ENCODE measurements at places on chromosomes 12 and 14.

DNA sequence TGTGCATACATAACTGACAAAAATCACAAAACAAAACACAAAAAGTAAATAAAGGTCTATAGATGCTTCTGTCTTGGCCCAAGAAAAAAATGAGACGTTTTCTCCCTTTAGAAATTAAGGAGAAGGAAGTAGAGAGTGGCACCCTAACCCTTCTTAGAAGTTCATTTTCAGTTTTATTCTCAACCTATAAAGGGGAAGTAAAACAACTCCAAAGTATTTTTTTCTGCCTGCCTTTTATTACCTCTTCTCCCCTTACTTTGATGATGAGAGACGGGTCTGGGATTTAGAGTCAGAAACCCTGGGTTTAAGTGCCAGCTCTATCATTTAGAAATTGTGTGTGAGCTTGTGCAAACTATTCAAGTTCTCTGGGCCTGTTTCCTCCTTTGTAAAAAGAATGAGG, 2.8 kb downstream of the PRIM1 start:
- no peak for DNase-seq

- DNase-seq = no peak
Measured at GRCh38 chr12:19312637-19313036, 126.7 kb upstream of the AEBP2 start.

- DNase-seq = no peak
Measured at GRCh38 chr14:96079066-96079465, 39.9 kb downstream of the C14orf132 start.

DNA sequence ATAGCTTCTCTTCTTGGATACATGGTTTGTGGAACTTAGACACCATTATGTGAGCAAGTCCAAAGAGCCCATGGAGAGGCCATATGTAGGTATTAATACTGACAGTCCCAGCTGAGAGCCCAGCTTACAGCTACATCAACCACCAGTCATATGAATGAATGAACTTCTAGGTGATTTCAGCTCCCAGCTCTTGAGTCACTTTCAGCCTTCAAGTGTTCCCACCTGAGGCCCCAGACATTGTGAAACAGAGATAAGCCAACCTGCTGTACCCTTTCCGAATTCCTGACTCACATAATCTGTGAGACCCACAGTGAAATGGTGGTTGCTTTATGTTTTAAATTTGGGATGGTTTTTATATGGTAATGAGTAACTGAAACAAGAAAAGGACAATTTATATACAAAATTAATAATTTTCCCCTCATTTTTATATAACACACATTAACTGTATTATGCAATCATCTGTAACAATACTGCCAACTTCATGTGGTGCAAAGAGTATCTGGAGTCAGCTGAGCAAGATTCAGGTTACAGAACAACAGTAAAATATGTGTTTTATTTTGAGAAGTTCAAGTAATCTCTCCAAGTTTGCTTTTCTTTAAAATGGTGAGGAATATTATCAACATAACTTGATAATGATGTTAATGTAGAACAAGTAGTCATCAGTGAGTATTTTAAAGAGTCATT, 27.7 kb upstream of the FBXO33 start:
- no peak for DNase-seq

All from right kidney (tissue), 9 donors.